Activated T-cell treated with anti-CD3 and anti-CD28 coated beads, Interleukin-2, amount 50 U/mL, for 1 hour (primary cell): ENCODE measurements at places on chromosomes 5 and 9.

DNA sequence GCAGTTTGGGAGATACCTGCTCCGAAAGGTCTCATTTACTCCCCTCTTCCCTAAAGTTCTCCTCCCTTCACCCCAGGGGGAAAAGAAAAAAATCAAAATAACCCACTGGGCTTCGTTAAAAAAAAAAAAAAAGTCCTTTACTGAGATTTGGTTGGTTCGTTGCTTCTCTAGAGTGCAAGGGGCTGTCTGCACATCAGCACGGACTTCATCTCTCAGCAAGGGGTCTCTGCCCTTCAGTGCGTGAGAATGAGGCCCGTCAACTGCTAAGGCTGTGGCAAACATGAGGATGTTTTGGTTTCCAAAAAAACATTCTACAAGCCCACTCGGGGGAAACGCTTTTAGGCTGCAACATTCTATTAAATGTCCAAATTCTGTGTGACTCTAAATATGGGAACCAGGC lies 10.0 kb downstream of the BARHL1 start:
- no peak for DNase-seq

GRCh38 chr5:143536364-143536763 lies 132.9 kb upstream of the NR3C1 start:
- DNase-seq: no peak

- DNase-seq: no peak
Observed at GRCh38 chr5:122836947-122837346, 8.5 kb upstream of the SNX24 start.

DNA sequence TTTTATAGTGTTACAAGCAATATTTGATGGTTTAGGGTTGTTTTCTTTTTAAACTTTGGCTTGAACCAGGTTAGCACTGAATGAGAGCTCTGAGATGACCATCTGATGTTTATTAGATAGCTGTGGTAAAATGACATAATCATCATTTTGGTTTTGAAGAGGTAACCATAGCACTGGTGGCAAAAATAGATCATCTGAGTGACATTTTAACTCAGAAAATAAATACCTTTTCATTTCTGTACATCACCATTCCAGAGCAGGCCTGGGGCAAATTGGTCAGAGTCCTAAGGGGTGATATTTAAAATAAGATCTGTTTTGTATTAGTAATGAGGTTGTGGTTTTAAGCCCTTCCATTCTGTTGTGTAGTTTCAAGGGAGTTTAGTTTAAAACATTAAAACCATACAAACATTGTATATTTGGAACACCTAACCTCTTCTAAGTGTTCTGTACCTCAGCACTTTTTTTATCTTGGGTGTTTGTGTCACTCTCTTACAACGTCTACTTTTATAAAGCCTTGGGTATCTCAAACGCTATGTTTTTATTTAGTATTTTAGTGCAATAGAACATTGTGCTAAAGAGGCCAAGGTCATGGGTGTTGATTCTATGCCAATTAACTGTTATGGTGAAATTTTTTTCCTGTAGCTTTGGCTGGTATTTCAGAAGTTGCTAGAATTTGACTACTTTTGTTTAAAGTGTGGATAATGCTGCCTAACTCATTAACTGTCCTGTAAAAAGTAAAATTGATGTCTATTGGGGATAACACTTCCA lies 166.1 kb downstream of the CD180 start:
- DNase-seq: no peak

DNA sequence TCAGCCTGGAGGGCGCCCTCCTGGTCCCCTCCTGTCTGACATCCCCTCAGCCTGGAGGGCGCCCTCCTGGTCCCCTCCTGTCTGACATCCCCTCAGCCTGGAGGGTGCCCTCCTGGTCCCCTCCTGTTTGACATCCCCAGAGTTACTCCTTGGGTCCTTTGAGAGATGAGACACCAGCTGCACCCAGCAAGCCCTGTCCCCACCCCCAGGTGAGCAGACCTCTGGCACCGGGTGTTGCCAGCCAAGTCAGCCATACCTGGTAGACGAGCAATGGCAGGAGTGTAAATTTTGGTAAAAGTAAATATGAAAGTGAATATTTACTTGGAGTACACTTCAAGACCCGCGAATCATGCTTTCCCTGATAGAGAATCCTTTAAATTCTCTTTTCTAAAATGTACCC lies 25.4 kb downstream of the EXOC3 start:
- DNase-seq: no peak
